ENCODE measurements at places on chromosomes 12 and 14.

GRCh38 chr12:5059358-5059757 is 15.7 kb downstream of the KCNA5 start:
- DNase-seq, result no peak

DNA sequence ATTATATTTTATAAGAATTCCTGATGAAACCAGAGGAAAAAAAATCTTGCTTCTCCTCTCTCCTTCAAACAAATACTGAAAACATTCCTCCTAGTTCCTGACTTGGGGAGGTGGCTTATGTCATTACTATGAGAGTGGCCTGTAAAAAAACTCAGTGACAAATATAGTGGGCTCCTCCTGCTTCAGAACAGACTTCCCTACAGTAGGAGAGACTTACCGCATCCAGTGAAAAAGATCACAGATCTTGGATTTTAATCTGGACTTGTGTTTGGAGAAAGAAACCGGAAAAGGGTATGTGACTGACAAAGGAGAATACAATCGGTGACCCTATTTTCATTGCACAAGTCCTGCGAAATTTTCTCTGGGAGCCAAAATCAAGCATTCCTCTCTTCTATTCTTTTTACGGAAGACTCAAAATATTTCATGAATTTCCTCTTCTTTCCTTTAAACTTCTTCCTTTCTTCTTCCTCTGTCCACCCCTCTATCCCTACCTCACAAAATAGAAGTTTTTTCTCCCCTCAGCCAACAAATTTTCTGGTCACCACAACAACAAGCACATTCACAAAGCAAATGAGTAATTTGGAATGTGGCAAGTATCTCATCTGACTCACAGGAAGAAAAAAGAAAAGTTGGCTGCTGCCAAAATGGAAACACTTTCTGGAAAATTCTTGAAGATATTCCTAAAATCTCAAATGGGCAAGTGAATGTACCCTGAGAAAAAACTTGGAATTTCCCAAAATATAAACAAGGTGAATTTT is 185.1 kb upstream of the CDKN3 start:
- DNase-seq, result no peak

GRCh38 chr12:106733660-106734059 is 40.8 kb upstream of the RIC8B start:
- no peak for DNase-seq

DNA sequence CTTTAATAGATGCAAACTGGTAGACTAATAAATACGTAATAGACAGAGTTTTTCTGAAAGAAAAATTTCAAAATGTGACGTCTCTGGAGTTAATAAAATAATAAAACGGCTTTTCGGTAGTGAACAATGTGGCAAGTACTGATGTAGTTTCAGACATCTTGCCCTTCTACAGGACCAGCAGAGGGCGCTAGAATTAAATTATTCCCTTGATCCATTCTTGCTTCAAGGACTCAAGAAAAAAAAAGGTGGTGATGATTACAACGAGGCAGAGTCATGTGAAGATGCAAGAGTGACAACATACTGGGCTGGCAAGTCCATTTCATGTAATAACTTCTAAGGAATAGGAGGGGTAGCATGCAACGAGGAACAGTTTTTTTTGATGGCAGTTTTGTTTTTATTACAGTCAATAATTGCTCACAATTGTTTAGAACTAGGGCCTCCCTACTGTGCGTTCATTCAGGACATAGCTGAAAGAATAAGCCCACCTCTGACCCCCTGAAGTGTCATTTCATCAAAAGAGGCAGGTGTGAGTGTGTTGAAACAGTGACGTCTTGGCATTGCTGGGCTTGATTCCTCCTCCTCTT is 101.0 kb upstream of the GZMB start:
- peak; percentile 39 for DNase-seq

DNA sequence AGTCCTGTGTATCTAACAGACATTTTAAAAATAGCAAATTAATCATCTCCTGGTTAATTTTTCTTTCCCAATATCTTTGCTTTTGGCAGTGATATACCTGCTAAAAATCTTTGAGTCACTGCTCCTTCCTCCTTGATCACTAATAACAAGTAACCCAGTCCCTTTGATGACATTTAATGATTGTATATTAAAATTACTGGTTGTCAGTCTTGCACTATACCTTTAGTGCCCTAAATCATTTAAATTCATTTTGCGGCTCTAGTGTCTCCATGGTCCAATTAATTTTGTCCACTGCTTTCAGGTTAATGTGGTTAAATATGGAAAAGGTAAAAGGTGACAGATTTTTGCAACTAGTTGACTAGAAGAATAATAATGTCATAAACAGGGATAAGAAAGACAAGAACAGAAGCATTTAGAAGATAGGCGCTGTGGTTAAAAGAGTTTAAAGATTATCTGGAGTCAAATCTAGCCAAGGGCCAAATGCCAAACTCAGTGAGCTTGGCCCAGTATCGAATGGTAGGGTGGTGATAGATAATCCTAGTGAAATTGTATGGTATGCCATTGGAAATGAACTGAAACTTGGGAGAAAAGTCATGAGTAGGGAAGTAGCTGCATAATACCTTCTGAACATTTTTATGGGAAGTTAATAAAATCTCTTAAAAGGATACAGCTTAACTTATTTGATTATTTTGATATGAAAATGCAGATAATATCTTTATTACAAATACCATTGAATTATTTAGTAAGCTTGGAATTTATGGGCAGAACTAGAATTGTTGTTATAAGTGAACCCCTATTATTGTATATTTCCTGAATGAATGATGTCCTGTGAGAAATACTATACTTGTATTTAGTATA is 115.0 kb downstream of the PCNX1 start:
- DNase-seq, result no peak

DNA sequence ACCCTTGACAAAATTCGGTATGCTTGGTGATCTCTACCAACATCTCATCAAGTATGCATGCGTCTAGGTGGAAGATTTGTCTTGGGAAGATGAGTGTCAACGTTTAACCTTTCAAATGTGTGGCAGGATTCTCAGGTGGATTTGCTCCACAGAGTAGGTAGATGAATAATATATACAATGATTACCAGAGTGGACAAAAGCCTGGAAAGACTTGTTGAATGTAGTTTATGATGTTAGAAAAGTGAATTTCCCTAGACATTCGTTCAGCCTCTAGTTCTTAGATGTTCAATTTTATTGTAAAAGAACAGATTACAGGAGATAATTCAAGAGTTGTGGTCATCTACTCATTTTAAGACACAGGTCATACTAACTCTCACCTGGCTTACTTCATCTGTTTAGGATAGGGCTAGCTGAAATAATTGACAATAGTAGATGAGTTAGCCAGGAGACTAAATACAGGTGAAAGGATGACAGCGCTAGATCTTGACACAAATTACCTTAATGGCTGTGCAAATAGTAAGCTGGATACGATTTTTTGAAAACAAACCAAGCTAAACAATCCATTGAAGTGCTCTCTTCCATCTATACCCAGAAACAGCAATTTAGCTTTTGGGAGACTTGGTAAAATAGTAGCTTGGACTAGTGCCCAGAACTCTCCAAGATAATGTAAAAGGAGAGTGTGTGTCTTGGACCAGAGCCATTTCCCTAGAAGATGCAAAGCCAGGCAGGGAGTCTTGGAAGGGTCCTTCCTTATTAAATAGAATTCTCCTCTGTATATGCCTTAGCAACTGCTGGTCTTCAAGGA is 168.0 kb downstream of the DACT1 start:
- no peak for DNase-seq

DNA sequence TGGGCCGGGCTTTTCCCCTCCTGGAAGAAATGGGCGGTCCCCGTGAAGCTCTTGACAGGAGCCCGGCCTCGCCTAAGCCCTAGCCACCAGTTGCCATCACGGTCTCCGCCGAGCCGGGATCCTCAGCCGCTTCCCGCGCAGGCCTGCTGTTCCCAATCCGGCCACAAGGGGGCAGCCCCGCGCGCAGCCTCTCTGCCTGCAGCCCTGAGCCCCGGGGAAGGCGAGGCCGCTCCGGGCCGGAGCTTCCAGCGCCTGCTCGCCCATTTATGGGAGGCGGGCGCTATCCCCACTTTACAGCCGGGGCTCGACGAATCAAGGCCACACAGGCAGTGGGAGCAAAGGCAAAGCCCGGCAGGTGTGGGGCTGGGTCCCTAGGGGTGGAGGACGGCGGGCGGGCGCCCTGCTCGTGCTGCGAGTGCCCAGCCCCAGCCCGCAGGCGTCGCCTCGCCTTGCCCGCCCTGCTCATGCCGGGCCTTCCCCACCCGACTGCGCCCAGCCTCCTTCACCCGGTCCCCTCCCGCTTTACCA is 61.5 kb downstream of the LGMN start:
- peak; percentile 76 for DNase-seq

- DNase-seq, result no peak
These were observed 134.0 kb downstream of the PRKCH start for GRCh38 chr14:61455351-61455750.

GRCh38 chr12:98224584-98225221 is 290.7 kb upstream of the TMPO start:
- DNase-seq, result no peak

DNA sequence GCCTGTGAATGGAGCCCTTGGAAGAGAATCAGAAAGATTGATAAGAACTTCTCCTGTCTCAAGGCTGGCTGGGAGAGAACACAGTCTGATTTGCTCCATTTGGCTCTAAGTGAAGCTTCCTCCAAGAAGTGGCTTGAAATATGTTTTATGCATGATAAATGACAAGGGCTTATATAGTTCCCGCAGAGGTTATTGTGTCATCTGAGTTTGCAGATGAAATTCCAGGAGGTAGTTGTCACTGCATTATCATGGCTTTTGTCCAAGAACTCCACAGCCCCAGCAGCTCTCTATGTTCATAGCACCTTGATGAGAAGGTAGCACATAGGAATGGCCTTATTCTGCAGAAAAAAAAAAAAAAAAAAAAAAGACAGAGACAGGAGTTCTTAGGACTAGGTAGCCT is 108.5 kb downstream of the DACT1 start:
- no peak for DNase-seq

DNA sequence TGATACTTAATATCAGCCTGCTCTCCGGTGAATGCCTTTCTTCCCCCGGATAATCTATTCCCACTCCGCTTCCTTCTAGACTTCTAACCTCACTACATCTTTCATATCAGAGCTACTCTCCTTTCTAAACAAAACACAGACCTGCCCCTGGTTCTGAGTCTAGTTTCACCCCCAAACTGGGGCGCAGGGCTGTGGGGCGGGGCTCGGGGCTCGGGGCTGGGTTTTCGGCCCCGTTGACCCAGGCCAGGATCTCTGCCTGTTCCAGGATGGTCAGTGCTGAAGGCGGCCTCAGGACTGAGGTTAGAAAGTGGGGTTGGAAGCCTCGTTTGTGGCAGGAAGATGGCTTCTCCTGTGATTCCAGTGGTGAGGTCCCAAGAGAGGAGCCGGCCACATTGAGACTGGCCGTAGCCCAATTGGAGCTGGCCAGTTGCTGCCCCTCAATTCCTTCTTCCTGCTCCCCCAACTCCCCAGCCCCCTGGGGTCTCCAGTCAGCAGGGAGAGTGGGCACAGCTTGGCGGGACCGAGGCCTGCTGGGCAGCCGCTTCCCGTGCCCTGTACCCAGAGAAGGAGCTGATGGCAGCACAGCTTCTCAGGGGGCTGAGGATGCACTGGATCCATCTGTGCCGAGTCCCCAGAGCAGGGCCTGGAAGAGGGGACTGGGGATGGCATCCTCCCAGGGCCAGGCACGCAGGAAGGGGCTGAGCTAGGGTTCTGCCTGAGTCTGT is 52.9 kb downstream of the LRCOL1 start:
- no peak for DNase-seq
